ENCODE measurements at places on chromosomes 3 and 15.

DNA sequence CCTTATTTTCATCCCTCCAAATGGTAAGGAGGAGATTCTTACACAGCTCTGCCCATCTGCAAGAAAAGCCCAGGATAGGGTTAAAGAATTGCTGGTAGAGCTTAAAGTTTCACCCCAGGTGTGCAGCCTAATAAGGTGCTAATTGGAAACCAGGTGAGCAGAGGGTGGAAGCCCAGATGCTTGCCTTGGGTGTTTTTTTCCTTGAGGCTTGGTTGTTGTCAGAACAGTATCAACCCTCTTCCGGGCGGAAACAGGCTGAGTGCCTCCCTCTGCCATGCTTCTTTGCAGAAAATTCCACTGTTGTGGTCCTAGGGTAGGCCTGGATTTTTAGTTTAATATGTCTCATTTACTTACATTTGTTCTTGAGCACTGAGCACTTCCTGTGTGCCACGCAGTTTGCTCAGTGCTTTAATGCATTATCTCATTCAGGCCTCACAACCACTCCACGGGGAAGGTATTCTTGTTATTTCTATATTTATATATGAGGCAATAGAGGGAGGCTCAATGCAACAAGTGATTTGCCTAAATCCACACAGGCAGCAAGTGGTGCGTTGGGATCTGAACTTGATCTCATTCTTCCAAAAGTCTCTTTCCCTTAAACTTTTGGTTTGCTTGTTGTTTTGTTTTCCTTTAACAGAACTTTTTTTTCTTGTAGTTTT is 115.0 kb upstream of the LRIG1 start:
- H3K4me1 ChIP-seq: no peaks in the 10 kb centered on the region
- DNase-seq: no peak
- no peaks in the 10 kb centered on the region for H3K27me3 ChIP-seq

GRCh38 chr3:194205675-194206133 is 69.8 kb downstream of the HES1 start:
- no peaks in the 10 kb centered on the region for H3K36me3 ChIP-seq
- H3K4me3 ChIP-seq: peak overlapping the region; percentile 63
- peak; percentile 30 for DNase-seq
- peaks cover 29% of the 10 kb centered on the region for H3K4me1 ChIP-seq
- H3K27ac ChIP-seq: no peak overlapping the region
- peaks cover 33% of the 10 kb centered on the region for H3K27me3 ChIP-seq

- H3K36me3 ChIP-seq: peaks cover 25% of the 10 kb centered on the region
- peaks cover 59% of the 10 kb centered on the region for H3K4me1 ChIP-seq
- DNase-seq: no peak
- no peak overlapping the region for H3K4me3 ChIP-seq
- no peak overlapping the region for H3K27ac ChIP-seq
- no peaks in the 10 kb centered on the region for H3K27me3 ChIP-seq
Observed at GRCh38 chr3:101781166-101781565, 2.2 kb downstream of the NXPE3 start.

DNA sequence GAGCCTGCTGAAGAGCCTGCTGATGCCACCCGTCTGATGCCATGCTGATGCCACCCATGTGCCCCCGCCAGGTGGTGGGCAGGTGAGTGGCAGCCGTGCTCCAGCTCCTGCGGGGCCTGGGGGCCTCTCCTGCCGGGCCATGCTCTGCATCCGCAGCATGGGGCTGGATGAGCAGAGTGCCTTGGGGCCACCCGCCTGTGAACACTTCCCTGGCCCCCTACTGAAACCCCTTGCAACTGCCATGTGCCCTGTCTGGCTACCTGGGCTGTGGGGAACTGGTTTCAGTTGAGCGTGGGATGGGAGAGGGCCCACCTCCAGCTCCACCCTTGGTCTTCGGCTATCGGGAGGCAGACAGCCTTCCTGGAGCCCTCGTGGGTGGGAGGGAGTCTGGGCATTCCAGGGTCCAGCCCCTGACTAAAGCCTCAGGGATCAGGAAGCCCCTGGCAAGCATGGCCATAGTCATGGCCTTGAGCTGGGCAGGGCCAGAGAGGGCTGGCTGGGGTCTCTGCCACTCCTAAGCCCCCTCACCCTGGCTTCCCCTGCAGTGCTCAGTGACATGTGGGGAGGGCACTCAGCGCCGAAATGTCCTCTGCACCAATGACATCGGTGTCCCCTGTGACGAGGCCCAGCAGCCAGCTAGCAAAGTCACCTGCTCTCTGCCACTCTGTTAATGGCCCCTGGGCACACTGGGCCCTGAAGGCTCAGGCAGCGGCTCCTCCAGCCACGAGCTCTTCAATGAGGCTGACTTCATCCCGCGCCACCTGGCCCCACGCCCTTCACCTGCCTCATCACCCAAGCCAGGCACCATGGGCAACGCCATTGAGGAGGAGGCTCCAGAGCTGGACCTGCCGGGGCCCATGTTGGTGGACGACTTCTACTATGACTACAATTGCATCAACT is 92.2 kb downstream of the TBC1D2B start:
- no peaks in the 10 kb centered on the region for H3K36me3 ChIP-seq
- H3K27me3 ChIP-seq: no peaks in the 10 kb centered on the region
- H3K4me1 ChIP-seq: no peaks in the 10 kb centered on the region
- DNase-seq: no peak
- H3K27ac ChIP-seq: no peak overlapping the region

DNA sequence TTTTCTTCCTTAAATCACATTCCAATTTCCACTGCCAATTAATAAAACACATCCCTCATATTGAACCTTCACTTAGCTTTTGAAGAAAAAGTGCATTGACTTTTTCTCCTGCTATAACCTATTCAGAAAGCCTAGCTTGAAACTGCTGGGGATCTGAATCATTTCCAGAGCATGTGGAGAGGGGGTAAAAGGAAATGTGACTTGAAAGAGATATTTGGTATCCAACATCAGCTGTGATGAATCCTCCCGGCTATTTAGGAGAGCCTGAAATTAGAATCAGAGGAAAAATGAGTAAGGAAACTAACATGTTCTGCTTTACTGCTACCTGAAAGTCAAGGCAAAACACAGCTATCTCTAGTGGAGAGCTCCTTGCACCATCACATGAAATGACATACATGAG is 2.6 kb upstream of the GNB5 start:
- no peaks in the 10 kb centered on the region for H3K4me1 ChIP-seq
- no peaks in the 10 kb centered on the region for H3K36me3 ChIP-seq
- DNase-seq: no peak
- no peak overlapping the region for H3K27ac ChIP-seq
- no peak overlapping the region for H3K4me3 ChIP-seq
- H3K27me3 ChIP-seq: no peaks in the 10 kb centered on the region

DNA sequence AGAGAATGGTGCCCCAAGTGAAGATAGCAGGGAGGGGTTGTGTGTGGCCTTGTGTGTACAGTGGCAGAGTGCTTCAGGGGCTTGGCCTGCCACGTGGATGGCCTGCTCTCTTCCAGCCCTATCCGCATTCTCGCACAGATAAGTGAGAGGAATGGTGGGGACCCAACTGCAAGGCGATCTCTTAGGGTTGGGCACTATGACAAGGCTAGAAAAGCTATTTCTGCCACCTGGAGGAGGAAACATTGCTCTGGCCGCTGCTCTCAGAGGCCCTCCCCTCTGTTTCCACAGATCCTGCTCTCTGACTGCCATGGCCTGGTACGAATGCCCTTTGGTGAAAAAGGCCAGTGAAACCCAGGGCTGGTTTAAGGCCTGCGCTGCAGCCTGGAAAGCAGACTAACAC is 20.6 kb downstream of the EEFSEC start:
- no peak for DNase-seq
- no peak overlapping the region for H3K4me3 ChIP-seq
- no peaks in the 10 kb centered on the region for H3K27me3 ChIP-seq
- H3K27ac ChIP-seq: peak overlapping the region; percentile 12
- peaks cover 39% of the 10 kb centered on the region for H3K4me1 ChIP-seq

DNA sequence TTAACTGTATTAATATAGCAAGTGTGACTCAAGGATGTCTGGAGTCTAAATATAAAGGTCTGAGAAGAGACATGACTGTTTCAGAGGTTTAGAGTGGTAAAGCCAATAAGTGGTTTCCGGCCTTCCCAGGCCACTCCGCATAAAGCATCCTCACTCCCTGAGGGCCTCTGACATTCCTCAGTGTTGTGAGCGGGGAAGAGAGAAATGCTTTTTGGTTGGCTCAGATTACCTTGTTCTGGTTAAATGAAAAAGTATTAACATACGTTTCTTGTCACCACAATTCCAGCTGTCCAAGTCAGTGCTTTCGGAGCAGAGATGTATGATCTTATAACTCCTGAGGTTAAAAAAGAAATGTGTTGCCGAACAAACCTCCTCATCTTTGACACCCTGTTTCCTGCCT is 103.8 kb downstream of the RBMS3 start:
- H3K27ac ChIP-seq: no peak overlapping the region
- H3K4me3 ChIP-seq: no peak overlapping the region
- DNase-seq: no peak
- H3K36me3 ChIP-seq: no peaks in the 10 kb centered on the region
- peaks cover 2% of the 10 kb centered on the region for H3K4me1 ChIP-seq
- H3K27me3 ChIP-seq: no peaks in the 10 kb centered on the region

DNA sequence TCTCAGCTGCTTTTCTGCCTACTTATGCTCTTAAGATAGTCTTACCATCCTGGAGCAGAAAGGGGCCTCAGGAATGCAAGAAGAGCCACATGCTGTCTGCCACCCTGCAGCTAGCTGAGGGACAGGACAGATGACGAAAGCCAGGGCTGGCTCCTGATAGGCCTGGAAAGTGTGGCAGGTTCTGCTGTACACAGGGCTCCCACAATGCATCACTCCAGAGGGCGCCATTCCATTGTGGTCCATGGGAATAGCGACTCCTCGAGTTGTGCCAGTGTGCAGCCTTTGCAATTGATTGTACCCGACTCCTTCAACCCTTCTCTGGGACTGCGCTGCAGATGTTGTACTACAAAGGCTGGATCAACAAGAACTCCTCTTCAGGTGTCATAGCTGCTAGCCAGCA is 11.2 kb downstream of the ACAN start:
- no peak overlapping the region for H3K27ac ChIP-seq
- no peaks in the 10 kb centered on the region for H3K36me3 ChIP-seq
- no peak overlapping the region for H3K4me3 ChIP-seq
- peaks cover 3% of the 10 kb centered on the region for H3K27me3 ChIP-seq
- DNase-seq: no peak

DNA sequence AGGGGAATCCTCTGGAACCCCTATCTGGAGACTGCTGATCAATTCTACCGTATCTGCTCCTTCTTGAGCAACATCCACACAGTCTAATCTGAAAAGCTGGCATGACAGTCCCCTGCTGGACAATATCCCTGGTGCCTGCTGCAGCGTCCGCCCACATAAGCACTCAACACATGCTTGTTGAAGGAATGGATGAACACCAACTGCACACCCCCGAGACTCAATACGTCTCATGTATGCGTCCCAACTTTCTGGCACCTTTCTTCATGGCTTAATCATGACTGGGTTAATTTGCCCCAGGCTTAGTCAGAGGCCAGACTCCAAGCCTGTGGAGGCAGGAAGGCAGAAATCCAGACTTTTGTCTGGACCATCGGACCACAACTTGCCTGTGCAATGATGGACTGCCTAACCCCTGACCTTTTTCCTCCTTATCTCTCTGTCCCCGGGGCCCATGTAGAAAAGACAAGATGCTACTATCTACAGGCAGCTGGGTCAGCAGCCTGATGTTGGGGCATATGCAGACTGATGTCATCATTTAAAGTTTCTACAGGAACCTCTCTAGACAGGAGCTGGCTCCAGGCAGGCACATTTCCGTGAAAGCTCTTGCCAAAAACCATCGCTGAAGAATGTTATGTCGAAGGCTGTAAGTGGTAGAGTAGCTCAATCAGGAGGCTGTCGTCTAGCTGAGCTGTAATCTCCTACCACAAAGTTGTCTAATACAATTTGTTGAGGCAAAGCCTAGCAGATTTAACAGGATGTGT is 114.1 kb upstream of the TPM1 start:
- H3K27me3 ChIP-seq: no peaks in the 10 kb centered on the region
- H3K4me3 ChIP-seq: no peak overlapping the region
- no peaks in the 10 kb centered on the region for H3K36me3 ChIP-seq

DNA sequence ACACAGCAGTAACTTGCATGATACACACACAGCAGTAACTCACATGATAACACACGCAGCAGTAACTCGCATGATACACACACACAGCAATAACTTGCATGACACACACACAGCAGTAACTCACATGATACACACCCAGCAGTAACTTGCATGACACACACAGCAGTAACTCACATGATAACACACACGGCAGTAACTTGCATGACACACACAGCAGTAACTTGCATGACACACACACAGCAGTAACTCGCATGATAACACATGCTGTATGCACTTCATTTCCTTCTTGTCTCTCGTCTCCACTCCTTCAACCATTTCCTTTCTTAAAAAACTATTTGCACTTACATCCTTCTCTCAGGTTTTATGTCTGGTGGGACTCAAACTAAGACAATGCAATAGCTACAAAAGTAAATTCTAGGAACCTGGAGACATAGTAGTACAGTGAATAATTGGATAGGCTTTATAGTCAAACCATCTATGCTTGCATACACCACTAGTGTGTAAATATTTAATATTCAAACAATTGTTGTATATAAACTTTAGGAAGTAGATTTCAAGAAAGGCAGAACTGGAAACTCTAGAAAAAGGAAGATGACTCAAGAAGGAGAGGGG is 130.8 kb downstream of the UACA start:
- DNase-seq: no peak
- H3K27ac ChIP-seq: no peak overlapping the region
- no peaks in the 10 kb centered on the region for H3K27me3 ChIP-seq
- peaks cover 9% of the 10 kb centered on the region for H3K4me1 ChIP-seq
- no peak overlapping the region for H3K4me3 ChIP-seq

- no peaks in the 10 kb centered on the region for H3K36me3 ChIP-seq
- no peak for DNase-seq
- H3K27me3 ChIP-seq: no peaks in the 10 kb centered on the region
- no peak overlapping the region for H3K4me3 ChIP-seq
- H3K4me1 ChIP-seq: no peaks in the 10 kb centered on the region
- no peak overlapping the region for H3K27ac ChIP-seq
Observed at GRCh38 chr15:71015342-71015741, 99.9 kb upstream of the THSD4 start.
